NCI-H2029 treated with DMSO at 0.1 percent for 48 hours (cell line): ENCODE measurements at places on chromosomes 16 and 17.

- no peak for DNase-seq
Observed at GRCh38 chr16:49466881-49467280, 93.3 kb downstream of the C16orf78 start.

- no peak for DNase-seq
Observed at GRCh38 chr17:79388556-79389295, 222.1 kb downstream of the RBFOX3 start.

DNA sequence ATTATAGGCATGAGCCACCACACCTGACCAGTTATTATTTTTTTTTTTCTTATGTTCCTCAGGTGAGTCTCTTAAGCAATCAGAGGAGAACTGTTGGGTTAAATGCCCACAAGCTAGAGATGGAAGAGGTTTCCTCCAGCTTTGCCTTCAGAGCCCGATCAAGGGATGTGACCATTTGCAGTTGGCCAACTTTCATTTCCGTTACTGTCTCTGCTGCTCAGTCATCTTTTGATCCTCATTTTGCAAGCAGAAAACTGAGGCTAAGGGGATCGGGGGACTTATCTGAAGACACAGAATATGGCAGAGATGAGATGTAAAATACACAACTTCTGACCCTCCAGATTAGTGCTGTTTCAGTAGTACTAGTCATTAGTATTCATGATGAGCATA lies 188.8 kb downstream of the RAB11FIP4 start:
- DNase-seq = no peak

- no peak for DNase-seq
Observed at GRCh38 chr16:22278441-22279230, 18.6 kb upstream of the POLR3E start.

- DNase-seq = no peak
Observed at GRCh38 chr17:35865412-35866340, 3.0 kb downstream of the HEATR9 start.

DNA sequence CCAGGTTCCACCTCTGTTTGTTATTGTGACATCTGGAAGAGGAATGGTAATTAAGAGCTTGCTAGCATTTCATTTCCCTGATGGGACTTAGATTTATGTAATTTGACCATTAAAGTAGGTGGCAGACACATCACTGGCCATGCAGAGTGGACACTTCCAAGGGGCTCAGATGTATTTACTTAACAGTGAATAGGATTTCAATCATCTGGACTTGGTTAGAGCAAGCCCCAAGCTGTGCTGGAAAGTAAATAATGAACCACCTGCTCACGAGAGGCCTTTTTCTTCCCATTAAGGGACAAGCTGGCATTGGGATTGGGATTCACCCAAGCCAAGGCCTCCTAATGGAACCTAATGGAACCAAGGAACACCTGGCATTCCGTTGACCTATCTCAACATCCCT lies 395.3 kb downstream of the HS3ST4 start:
- peak; percentile 77 for DNase-seq

DNA sequence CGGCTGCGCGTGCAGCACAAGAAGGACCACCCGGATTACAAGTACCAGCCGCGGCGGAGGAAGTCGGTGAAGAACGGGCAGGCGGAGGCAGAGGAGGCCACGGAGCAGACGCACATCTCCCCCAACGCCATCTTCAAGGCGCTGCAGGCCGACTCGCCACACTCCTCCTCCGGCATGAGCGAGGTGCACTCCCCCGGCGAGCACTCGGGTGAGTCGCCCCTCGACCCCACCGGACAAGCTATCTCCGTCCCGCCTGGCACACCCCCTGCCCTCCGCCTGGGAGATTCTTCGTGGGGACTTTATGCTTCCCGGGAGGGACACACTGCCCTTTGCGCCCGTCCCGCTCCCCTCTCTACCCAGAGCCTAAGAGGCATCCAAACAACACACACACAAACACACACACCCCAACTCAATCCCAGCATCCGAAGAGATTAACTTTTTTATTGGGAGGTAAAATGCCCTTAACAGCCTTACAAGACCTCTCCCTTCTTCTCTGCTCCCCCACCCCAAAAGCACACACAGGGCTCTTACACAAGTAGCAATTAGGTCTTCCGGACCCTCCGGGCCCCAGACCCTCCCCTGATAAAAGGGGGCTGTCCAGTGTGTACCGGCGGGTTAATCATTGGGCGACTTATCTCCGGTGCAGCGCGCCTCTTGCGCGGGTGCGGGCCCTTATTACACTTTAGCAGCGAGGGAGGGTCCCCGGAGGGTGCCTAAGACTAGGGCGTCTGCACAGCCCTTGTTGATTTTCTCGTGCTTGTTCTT lies 2.1 kb downstream of the SOX9 start:
- no peak for DNase-seq

DNA sequence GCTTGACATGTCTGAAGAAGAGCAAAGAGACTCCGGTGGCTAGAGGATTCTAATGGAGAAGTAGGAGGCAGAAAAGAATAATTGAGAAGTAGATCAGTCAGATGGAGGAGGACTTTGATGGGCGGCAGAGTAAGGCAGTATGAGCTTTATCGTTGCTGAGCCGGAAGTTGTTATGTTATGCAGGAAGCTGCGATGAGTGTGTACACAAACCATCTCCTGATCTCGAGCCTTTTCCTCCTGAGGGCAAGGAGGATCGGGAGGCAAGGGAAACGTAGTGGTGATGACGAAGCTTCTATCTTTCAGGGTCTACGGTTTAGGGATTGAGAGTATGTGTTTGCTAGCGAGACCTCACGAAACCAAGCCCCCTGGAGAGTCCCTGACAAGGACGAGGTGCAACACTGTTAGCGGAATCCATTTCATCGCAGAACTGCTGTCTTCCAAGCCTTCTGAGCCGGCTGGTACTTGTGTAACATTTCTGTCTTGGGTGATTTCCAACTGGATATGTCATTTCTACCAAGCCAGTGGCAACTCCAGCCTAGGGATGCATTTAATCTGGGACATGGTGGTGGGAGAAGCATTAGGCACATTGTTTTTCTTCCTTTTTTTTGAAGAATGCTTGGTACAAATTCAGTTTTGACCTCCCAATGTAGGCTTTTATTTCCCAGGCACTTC lies 45.5 kb downstream of the RBFOX1 start:
- DNase-seq = no peak

- no peak for DNase-seq
Observed at GRCh38 chr17:38512473-38513058, 84.3 kb downstream of the ARHGAP23 start.

DNA sequence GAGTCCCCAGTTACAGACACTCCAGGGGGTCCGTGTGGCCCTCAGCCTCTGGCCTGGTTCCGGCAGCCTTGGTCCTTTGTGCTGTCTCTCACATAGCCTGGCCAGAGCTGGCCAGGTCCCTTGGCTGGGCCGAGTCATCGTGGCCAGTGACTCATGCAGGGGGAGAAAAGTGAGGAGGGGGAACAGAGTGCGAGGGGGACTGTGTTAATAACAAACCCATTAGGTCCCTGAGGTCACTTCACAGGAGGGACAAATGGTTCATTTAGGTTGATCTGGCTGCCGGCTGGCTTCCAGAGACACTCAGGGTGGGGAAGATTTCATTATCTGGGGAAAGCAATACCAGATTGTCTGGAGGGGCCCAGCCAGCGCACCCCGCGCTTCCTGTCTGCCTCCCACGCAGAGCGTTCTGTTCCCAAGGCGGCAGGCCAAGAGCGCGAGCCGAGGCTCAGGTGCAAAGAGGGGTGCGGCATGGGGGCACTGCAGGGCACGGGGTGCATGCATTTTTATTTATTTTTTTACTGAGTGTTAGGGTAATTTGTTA lies 223.1 kb downstream of the SEC14L1 start:
- no peak for DNase-seq

DNA sequence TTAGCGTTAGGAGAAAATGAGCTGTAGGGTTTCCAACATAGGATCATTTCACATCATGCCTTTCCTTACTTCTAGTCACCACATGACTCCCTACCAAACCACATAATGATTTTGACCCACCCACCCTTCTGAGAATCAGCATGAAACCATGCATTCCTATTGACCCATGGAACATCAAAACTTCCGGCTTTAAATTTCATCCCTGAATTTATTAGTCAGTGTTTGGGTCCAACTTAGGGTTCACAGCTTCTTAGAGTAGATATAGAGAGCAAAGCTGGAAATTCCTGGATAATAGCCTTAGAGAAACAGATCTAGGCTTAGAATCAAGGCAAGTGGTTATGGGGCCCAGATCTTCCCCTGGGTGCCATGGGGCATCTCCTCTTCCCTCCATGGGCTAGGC lies 162.6 kb downstream of the TOX3 start:
- DNase-seq = no peak

- no peak for DNase-seq
Observed at GRCh38 chr16:18984435-18985005, 786 bp downstream of the TMC7 start.

DNA sequence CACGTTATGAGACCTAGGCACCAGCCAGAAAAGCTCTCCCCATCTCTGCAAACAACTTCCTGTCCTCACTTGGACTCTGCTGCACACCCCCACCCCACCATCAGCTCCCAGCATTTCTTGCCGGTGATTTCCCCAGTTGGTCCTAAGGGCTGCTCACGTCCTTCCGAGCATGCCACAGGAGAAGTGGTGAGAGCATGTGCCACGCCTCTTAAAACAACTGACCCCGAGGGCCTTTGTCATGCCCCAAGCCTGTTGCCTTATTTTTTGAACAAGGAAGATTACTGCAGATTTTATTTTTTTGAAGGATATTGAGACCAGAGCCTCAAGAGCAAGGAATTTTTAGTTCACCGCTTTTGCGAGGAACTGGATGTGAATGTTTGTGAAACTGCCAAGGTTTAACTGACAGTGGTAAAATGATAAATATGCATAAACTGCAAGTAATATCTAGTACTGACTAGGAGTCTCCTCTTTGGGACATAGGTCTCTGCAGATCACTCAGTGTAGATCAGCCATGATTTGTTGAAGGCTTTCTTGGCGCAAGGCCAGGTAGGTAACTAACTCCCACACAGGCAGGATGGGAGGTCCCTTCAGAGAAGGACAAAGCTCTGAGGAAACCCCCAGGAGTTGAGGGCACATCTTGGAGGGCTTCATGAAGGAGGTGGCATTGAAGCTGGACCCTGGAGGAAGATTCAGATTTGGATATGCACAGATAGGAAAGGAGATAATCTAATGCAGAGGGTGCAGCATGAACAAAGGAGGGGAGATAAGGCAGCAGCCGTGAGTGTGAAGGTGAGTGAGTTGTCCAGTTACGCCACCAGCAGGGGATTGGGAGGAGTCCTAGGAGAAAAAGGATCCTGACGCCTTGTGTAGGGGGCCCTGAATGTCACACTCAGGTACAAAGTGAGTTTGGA lies 44.7 kb downstream of the TMEM132E start:
- DNase-seq = no peak

DNA sequence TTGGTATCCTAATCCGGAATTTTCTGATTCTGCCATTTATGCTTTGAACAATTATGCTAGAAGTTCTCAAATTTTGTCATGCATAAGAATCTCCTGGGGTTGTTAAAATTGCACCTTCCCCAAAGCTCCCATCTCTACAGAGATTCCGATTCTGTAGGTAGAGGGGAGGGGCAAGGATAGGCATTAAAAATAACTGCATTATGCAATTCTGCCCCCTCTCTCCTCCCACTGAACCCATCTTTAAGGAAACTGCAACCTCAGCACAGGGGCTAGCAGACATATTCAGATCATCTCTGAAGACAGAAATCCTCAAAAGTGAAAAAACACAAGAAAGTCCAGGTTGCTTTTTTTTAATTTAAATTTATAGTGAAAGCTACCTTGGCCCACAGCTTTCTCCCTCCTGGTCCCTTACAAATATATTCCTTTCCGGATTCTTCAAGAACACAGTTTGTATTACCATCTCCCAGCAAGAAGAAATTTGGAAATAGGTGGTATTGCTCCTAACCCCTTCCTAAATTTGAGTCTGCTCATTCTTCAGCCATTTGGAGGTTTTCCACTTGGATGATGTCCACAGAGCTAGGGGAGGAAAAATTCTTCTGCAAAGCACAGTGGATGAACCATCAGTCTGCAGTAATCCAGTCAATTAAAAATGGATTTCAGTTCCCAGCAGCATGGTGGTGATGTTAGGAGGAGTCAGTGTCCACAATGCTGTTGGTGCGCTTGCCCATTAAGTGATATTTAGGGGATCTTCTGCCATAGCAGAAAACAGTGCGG lies 67.7 kb downstream of the RBFOX1 start:
- DNase-seq = no peak

- no peak for DNase-seq
Observed at GRCh38 chr17:4086041-4086483, 56.8 kb downstream of the ZZEF1 start.

- no peak for DNase-seq
Observed at GRCh38 chr17:29256735-29257466, 10.2 kb downstream of the CRYBA1 start.

DNA sequence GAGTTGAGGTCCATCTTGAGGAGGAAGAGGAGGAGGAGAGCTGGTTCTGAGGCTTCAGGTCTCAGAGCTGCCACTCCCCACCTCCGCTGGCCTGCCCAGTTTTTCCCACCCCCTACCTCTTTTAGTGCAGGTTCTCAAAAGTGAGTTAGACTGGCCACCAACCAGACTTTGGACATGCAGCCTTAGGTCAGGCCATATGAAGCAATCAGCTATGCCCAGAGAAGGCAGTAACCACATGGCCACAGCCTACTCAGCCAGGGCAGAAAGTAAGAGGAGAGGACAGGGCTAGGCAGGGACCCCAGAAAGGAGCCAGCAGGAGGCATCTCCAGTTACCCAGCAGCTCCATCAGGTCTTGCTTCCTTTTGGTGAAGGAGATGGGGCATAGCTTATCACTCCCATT lies 9.0 kb downstream of the MYO15A start:
- DNase-seq = no peak

- peak; percentile 15 for DNase-seq
Observed at GRCh38 chr17:5500589-5501391, 14.4 kb downstream of the MIS12 start.

DNA sequence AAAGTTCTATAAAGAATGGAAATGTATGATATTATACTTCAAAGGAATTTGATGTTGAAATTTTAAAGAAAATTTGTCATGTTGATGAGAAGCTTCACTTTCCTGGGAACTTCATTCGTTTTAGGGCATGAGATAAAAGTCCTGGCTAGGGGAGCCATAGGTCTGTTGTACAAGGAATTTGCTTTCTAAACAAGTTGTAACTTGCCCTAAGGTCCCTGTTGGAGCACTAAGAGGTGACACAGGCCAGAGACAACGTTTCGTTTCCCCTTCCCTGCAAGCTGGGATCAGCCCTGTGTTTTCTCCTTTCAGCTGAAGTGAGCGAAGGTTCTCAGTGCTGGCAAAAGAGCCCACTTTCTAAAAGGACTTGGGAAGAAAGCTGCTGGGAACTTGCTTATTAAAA lies 16.6 kb downstream of the PLD6 start:
- DNase-seq = no peak

- no peak for DNase-seq
Observed at GRCh38 chr16:51359141-51359955, 208.3 kb upstream of the SALL1 start.

DNA sequence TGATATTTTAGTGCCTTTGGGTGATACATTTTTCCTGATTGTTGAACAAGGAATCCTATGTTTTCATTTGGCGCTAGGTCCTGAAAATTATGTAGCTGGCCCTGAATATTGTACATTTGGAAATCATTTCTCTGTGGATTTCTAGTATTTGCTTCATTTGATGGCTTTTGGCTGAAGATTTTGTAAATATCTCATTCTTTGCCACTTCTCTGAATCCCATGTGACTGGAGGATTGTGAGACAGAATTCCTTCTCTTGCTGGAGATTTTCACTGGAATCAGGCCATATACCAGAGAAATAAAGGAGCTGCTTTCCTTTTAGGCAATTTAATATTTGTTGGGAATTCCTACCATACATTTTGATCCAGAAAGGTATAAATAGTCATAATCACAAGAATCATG lies 8.6 kb downstream of the KRT28 start:
- no peak for DNase-seq

- DNase-seq = no peak
Observed at GRCh38 chr17:52201767-52202519, 43.4 kb upstream of the CA10 start.
